Stimulated activated CD4-positive, alpha-beta T cell treated with anti-CD3 and anti-CD28 coated beads, Interleukin-12 subunit alpha, Interleukin-12 subunit beta, amount 100 ng/mL, for 24 hours (primary cell): ENCODE measurements at places on chromosomes 5 and 9.

- DNase-seq = no peak
Measured at GRCh38 chr5:35789732-35790456, 66.8 kb upstream of the IL7R start.

GRCh38 chr5:18872978-18873377 is 1115.0 kb downstream of the CDH18 start:
- DNase-seq = no peak

DNA sequence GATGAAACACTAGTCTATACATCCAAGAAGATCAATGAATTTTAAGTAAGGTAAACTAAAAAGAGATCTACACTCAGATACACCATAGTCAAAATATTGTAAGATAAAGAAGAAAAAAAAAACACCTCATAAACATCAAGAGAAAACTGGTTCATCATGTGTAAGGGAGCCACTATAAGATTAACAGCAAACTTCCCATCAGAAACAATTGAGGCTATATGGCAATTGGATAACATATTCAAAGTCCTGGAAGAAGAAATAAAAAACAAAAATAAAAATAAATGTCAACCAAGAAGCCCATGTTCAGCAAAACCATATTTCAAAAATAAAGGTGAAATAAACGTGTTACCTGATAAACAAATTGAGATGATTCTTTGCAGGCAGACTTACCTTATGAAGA is 3.6 kb downstream of the OR13C8 start:
- DNase-seq = no peak

DNA sequence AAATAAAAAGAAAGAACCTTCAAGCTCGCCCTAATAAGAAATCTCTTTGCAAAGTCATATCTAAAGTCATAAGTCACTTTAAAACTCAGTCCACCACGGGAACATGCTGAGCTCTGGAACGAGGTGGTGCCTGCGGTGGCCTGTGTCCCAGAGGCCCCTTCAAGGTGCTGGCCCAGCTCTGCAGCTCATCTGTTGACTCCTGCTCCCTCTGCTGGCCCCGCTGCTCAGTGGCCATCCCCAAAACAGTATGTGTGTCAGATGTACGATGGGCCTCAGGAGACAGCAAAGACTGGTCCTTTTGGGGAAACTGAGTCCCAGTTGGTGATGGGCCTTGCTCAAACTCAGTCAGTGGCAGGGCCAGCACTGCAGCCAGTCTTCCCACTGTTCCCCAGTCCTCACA is 22.8 kb upstream of the FOXB2 start:
- no peak for DNase-seq

- DNase-seq = no peak
Measured at GRCh38 chr9:116558818-116559540, 128.1 kb upstream of the TRIM32 start.

- DNase-seq = no peak
Measured at GRCh38 chr9:32351845-32352244, 32.6 kb upstream of the ACO1 start.

GRCh38 chr9:115952430-115953292 is 200.9 kb upstream of the PAPPA start:
- no peak for DNase-seq

- no peak for DNase-seq
Measured at GRCh38 chr9:2729721-2730120, 12.4 kb downstream of the KCNV2 start.

DNA sequence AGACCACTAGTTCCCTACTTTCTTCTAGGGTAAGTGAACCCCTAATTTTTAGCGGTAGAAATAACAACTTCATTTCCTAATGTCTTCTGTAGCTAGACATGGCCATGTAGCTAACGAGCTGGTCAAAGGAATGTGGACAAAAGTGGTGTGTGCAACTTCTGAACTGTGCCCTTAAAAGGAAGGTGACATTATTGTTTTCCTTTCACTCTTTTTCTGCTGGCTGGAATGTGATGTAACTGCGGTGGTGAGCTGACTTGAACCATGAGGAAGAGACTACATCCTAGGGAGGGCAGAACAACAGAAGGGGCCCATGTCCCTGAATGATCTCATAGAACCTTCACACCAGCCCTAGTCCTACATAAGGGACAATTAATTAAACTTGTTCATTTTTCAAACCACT is 1.3 kb upstream of the SNX2 start:
- DNase-seq = no peak

GRCh38 chr5:143896966-143897365 is 85.0 kb downstream of the HMHB1 start:
- no peak for DNase-seq

DNA sequence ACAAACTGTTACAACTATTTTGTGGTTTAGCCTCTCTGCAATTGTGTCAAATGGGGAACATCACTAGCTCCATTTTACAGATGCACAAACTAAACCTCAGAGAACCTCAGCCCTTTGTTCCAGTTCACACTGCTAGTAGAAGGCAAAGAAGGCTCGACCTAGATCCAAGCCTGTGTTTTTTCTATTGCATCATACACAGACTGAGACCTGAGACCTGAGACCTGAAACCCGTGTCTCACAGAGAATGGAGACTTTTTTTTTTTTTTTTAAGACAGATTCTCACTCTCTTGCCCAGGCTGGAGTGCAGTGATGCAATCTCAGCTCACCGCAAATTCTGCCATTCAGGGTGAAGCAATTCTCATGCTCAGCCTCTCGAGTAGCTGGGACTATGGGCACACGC is 120.8 kb downstream of the GALNT10 start:
- no peak for DNase-seq

DNA sequence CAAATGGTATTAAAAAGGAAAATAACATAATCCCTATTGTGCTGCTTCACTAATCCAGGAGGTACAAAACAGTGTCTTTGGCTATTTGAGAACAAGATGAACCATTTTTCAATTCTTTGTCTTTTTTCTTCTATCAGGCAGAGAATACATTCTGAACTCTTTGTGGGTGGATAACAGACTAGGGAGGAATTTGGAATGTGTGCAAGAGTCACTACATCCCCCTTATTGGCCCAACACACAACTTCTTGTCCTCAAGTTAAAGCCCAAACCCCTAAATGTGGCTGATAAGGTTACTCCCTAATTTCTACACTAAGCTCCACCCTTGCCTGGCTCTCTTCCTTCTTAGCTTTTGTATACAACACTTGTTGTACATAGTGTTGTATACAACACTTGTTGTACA is 342.7 kb upstream of the RFX3 start:
- no peak for DNase-seq

GRCh38 chr9:128908372-128908771 is 12.4 kb upstream of the PHYHD1 start:
- no peak for DNase-seq

- no peak for DNase-seq
Measured at GRCh38 chr5:168867241-168867640, 288.1 kb upstream of the PANK3 start.

- DNase-seq = no peak
Measured at GRCh38 chr5:140569197-140569596, 4.6 kb downstream of the SLC35A4 start.

GRCh38 chr9:4661611-4662010 is 483 bp upstream of the PLPP6 start:
- DNase-seq = no peak

- DNase-seq = no peak
Measured at GRCh38 chr9:28915202-28915930, 1342.1 kb upstream of the C9orf72 start.

- no peak for DNase-seq
Measured at GRCh38 chr5:59103303-59103702, 520.4 kb downstream of the RAB3C start.

DNA sequence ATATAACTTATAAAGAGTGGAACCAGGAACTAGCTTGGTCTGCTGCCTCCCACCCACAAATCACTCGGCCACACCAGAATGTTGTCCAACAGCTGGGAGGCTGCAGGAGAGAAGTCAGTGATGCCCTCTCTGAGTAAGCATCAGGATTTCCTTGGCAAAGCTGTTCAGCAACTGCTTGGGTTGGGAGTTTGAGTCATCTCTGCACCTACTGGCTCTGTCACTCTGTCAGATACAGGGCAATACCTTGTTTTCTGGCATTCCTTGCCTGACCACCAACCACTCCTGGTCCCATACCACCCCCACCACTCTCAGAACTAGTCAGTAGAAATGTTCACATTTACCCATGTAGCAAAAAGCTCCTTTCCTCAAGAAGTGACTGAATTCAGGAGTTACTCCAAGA is 36.8 kb upstream of the GCNT4 start:
- peak; percentile 10 for DNase-seq

DNA sequence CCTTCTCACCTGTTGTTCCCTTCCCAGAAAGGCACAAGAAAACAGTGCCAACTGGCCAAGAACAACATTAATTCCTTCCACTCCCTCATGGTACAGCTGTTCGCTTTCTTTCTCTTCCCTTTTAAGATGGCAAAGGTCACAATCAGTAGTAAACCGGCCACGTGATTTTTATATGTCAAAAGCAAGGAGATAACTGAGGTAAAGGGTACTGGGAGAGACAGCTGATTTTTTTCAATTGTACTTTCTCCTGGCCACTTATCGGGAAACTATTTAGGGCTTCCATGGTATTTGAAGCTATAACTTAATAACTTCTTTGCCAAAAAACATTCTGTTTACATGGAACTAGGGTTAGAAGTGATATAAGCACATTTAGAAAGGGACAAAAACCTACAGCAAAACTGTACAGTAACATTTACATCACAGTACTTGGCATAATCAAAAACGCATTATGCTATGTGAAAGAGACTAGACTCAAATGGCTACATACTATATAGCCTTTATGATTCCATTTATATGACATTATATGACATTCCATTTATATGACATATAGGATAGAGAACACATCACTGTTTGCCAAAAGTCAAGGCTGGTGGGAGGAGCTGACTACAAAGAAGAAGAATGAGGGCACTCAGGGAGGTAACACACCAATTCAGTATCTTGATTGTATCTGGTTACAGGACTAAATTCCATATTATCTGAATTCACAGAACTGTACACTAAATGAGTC is 24.8 kb downstream of the PLPP1 start:
- no peak for DNase-seq

DNA sequence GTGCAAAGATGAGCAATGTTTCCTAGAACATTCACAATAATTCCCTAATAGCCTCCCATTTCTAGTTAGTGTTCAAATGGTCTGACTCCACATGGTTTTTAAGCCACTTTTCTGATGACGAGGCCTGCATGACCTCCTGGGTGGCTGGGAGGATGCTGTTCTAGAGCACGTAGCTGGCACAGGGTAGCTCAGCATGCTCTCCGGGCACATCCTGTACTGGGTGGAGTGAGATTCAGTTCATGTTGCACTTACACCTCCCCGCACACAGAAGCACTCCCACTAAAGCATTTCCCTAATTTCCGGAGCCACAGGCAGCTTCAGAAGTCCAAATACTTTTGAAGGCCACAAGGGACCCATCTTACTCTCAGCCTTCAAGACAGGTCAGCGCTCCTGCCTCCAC is 159.8 kb upstream of the LHFPL2 start:
- DNase-seq = no peak

- DNase-seq = no peak
Measured at GRCh38 chr5:179596421-179596820, 27.1 kb downstream of the HNRNPH1 start.

- no peak for DNase-seq
Measured at GRCh38 chr5:143494162-143494561, 90.7 kb upstream of the NR3C1 start.

GRCh38 chr5:142151436-142152383 is 43.1 kb downstream of the NDFIP1 start:
- no peak for DNase-seq

DNA sequence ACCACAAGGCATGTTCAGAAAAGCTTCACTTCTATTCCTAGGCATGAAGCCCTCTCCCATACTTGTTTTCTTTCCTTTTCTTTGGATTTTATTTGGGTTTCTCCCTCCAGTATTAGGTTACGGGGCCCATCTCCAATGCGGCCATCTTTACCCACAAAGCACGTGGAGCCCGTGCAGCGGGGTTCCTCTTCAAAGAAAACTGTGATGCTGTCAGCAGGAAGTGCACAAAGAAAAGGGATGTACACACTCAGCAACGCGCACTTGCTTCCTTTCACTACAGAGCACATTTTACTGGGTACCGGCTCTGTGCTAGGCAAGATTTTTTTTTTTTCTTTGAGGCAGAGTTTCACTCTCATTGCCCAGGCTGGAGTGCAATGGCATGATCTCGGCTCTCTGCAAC is 106.6 kb downstream of the COL23A1 start:
- peak; percentile 10 for DNase-seq

DNA sequence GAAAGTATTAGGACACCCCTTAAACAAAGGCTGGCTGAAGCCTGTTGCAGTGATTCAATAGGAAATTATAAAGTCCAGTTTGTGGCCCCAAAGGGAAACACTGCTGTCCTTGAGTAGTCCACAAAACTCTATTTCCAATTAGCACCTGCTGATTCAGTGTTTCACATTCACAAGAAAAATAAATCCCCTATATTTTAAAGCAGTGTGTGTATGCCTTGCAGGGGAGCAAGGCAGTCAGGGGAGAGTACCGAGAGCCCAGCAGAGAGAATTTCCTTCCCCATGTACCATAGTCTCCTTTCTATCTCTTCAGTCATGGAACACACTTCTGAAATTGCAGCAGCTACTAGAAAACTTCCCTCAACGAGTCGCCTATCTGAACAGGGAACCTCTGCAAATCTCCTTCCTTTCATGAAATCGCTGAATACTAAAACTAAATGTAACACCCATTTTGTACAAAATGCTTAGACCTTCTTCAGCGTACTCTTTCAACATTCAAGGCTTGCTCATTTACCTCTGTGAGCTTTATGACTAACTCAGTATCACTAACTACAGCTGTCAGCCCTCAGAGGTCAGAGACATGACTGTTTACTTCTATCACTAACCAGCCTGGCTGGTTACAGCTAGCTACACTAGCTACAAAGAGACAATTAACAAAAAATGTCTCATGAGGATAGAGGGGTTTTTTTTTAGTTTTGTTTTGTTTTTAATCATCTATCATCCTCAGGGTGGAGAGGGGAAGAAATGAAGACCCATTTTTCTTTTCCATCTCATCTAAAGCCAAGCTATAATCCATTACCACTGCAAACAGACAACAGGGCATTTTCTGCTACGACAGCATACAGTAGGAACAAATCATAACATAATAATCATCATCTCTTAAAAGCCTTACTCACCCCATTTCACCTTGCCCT is 188.7 kb downstream of the EBF1 start:
- no peak for DNase-seq

- DNase-seq = no peak
Measured at GRCh38 chr9:86868616-86869015, 78.7 kb downstream of the GAS1 start.

- no peak for DNase-seq
Measured at GRCh38 chr9:126720036-126720435, 84.8 kb upstream of the ZBTB43 start.

- DNase-seq = no peak
Measured at GRCh38 chr9:69295872-69296552, 29.0 kb upstream of the ENTREP1 start.

- no peak for DNase-seq
Measured at GRCh38 chr9:126773004-126773607, 31.7 kb upstream of the ZBTB43 start.

DNA sequence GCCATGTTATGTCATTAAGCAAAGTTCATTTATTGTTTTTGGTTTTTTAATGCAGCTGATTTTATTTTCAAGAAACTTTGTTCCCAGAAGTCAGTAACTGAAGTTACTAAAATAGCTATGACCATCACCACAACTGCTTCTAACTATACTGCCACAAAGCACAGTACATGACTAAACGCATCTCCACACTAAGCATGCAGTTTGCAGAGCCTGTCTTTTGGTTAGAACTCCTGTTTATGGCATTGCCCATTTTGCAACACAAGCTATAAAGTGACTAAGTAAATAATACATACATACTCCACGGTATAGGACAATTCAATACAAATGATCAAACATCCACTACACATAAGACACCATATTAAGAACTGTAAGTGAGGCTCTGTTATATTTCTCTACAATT is 109.7 kb downstream of the MLLT3 start:
- no peak for DNase-seq
